CD4-positive, alpha-beta T cell (primary cell): ENCODE measurements at places on chromosomes 3 and 15.

DNA sequence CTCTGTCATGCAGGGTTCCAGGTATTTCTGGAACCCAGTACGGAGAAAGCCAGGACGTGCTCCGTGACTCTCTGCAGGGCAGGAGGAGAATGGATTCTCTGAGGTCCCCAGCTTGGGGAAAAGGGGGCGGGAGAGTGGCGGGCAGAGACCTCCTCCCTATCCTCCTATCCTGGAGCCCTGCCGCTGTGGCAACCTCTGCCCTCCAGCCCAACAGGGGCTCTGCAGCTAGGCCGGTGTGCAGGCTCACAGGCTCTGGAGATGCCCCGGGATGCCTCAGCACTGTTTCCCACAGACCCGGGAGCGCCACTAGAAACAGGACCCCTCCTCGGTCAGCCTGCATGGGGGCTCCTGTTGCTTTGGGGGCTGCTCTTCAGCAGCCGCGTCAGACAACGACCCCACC is 43.1 kb downstream of the NUP210 start:
- no peak for DNase-seq

DNA sequence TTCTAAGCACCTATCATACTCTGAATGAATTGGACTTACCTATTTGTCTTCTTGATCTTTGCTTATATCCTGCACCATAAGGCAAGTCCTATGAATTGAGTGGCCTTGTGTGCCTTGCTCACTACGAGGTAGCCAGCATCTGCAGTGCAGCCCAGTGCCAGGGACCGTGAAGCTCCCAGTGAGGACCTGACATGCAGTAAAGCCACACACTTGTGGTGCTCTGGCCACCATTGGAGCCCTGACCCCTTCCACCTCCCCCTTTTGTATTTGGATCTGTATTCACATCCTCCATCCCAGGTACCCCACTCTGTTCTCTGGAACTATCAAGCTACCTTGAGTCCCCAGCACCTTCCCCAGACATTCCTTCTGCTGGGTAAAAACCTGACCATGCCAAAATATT is 52.1 kb downstream of the BSN start:
- no peak for DNase-seq

- no peak for DNase-seq
Observed at GRCh38 chr3:163056874-163057497, 1560.4 kb downstream of the OTOL1 start.

DNA sequence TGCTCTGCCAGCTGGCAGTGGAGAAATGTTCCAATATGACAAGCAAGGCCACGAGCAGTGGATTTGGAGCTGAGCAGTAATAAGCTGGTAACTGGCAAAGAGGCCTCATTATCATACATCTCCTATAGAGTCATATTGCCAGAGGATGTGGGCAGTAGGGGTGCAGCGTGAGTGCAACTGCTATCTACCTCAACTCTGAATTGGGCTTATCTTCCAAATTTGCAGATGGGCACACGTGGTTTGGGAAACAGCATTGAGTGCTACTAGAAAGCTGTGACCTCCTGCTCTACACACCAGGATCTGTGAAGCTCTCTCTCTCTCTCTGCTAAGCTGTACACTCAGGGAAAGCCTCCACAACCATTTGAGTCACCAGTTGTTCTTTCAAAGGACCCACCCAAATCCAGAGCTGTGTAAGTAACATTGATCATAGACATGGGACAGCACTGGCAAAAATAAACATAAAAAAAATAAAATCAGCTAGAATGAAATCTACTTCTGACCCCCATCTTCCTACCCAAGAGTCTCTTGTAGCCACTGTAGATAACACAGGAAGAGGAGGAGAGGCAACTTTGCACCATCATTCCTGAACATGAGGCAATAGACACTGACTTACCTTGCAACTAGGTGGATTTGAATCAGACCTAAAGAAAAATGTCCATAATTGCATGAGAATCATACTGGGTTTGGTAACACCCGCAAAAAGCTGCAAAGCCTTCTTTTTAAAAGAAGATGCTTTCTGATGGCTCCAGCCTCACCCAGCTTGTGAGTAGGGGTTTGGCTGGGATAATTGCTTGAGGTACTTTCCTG is 82.9 kb upstream of the THBS1 start:
- no peak for DNase-seq

DNA sequence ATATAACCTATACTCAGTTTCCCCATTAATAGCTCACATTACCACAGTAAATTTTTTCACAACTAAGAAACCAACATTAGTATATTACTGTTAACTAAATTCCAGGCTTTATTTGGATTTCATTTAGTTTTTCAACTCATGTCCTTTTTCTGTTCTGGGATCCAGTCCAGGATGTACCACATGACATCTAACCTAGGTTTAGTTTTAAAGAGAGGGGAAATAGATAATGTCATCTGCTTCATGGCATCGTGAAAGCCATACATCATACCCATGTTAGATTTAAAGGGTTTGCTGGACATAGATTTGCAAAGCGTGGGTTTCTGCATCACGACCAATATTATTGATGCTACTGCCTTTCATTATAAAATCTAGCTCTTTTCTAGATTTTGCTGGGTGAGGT is 33.2 kb upstream of the RPP14 start:
- DNase-seq: no peak

DNA sequence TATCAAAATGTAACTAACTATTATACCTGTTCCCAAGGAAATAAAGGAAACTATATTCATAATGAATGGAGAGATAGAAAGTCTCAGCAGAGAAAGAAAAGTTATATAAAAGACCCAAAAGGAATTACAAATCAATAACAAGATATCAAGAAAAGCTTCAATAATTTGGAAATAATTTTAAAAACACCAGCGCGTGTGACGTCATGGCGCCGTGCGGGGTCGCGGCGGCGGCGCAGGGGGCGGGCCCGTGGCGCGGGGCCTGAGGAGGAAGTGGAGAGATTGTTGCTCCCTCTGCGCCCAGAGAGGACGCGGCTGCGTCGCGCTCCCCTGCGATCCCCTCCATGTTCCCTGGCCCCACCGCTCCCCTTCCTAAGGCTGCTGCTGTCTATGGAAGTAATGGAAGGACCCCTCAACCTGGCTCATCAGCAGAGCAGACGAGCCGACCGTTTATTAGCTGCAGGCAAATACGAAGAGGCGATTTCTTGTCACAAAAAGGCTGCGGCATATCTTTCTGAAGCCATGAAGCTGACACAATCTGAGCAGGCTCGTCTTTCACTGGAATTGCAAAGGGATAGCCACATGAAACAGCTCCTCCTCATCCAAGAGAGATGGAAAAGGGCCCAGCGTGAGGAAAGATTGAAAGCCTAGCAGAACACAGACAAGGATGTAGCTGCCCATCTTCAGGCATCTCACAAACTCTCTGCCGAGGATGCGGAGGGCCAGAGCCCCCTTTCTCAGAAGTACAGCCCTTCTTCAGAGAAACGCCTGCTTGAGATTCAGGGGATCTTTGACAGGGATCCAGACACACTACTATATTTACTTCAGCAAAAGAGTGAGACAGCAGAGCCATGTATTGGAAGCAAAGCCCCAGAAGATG is 4.1 kb downstream of the XCR1 start:
- no peak for DNase-seq

GRCh38 chr3:162742159-162742717 is 1245.6 kb downstream of the OTOL1 start:
- no peak for DNase-seq

DNA sequence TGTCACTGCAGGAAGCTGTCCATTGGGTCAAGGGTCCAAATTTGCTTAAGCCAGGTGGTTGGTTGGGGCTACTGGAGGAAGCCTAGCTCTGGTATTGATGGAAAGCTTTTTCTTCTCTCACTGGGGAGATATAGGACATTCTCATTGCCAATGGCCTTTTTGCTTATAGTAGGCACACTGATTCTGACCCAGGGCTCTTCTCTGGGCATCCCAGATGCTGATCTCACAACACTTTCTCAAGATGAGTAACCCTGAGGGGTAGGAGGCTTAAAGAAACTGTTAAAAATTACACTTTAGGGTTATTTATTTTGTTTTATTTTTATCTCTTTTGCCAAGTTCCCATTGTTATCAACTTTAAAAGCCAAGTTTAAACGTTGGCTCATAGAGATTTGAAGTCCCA is 337.8 kb downstream of the LRRC3B start:
- DNase-seq: no peak

DNA sequence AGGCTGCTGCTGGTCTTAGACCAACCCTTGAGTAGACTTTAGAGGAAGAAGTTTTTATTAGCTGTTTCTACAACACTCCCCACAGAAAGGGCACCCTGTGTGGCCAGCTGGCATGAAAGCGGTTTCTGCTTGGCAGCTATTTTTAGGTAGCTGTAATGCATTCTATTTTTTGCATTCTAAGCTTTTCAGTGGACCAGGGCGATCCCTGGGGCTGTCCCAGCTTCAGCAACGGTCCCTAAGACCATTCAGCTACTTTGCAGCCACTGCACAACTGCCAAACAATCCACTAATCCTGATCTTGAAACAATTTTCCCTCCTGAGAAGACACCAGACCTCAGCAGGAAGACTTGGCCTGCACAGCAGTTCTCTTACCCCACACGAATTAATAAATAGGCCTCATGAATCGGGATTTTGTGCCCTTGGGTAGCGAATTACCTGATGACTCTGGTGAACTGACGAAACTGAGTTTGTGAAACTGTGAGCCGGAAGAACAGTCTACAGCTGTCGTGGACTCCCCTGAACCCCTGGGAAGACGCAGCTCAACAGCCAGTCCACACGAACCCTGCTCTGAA is 14.6 kb upstream of the TFRC start:
- DNase-seq: no peak

DNA sequence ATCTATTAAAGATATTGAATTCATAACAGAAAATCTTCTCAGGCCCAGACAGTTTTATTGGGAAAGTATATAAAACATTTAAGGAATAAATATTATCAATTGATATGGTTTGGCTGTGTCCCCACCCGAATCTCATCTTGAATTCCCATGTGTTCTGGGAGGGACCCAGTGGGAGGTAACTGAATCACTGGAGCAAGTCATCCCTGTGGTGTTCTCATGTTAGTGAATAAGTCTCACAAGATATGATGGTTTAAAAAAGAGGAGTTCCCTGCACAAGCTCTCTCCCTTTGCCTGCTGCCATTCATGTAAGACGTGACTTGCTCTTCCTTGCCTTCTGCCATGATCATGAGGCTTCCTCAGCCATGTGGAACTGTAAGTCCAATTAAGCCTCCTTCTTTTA is 160.5 kb downstream of the ANO10 start:
- no peak for DNase-seq

DNA sequence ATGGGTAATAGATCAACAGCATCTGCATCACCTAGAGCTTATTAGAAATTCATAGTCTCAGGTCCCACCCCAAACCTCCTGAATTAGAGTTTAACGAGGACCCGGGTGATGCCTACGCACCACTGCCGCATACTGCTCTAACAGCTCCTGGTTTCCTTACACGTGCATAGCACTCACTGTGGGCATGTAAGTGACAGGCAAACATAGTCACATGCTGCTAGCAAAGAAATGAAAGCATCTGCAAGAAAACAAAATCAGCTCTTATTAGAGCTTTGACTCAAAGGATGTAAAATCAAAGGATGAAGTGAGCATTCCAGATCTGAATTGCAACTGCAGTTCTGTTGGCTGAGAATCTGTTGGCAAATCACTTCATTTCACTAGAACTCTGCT is 19.1 kb upstream of the RIOX2 start:
- DNase-seq: no peak

GRCh38 chr15:66770518-66771350 is 68.7 kb downstream of the SMAD6 start:
- DNase-seq: no peak

DNA sequence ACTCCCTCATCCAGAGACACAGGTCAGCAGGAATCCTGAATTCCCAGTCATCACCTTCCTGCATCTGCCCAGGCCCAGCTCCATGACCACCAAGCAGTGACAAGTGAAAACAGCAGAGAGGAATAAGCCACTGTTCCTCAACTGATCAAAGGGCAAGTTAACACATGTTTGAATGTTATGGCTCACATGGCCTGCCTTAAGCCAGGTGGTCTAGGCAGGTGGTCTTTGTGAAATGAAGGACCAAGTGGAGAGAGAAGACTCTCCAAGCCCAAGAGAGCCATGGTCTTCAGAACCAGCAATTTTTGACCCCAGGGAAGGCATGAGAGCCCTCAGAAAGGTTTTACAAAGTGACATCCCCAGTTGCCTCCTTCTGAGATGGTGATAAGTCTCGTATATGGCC is 161.8 kb downstream of the EPHB1 start:
- DNase-seq: no peak

DNA sequence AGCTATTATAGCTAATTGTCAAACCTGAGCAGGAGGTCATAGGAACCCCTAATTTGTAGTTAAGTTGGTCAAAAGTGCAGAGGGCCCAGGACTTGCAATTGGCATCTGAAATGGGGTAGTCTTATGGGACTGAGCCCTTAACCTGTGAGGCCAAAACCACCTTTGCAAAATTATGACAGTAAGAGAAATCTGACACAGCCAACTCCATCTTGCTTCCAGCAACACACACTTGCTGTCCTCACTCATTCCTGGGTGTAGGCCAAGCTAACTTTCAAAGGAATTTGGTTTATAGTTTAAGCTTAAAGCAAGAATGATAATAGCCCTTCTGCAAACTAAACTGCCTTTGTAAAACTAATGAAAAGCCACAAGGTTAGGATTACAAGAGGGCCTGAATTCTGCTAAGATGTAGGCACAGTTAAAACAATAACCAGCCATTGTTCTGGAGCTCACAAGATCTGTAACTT is 57.6 kb upstream of the FRMD4B start:
- no peak for DNase-seq

- DNase-seq: no peak
Observed at GRCh38 chr3:13788522-13789424, 91.1 kb downstream of the WNT7A start.

DNA sequence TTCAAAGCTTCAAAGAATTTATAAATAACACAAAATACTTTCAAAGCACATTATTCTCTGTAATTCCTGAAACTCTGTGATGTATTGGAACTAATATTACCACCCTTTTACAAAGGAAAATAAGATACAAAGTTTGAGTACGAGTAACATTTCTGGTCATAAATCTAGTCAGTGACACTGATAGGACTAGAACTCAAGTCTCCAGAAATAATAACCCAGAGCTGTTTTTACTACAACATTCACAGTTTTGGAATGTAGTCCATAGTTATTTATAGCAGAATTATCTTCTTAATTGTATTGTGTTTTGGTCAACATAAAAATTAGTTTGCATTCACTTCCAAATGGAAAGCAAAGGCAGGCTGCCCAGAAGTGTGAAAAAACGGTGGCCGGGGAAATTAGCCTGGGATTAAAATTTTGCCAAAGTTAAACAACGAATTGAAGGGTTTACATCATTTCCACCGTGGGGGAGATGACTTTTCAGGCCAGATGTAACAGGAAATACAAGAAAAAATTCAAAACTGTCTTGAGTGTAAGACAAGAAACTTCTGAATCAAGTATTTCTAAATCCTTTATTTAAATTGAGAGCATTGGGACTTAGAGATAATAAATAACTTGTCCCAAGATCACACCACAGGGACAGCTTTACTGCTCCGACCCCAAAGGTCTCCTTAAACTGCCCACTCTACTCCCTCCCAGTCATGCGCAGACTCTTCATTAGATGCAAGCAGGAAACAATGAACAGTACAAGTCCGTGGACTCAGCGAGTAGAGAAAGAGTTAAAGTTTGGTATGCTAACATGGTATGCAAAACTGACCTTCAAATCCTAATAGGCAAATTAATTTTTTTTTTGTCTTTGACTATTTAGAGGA is 74.3 kb upstream of the VGLL4 start:
- no peak for DNase-seq

GRCh38 chr3:97822359-97822775 is 556 bp downstream of the CRYBG3 start:
- peak; percentile 6 for DNase-seq

- DNase-seq: no peak
Observed at GRCh38 chr3:69328103-69328962, 57.6 kb downstream of the FRMD4B start.

- DNase-seq: no peak
Observed at GRCh38 chr3:60514085-60514649, 737.1 kb downstream of the FHIT start.
